ENCODE measurements at places on chromosomes 7 and 10.
A peak's percentile ranks its signal among the peaks of the same experiment; 100 is the strongest.

- no peak for DNase-seq
Observed at GRCh38 chr7:35556515-35557471, 138.1 kb downstream of the HERPUD2 start.

DNA sequence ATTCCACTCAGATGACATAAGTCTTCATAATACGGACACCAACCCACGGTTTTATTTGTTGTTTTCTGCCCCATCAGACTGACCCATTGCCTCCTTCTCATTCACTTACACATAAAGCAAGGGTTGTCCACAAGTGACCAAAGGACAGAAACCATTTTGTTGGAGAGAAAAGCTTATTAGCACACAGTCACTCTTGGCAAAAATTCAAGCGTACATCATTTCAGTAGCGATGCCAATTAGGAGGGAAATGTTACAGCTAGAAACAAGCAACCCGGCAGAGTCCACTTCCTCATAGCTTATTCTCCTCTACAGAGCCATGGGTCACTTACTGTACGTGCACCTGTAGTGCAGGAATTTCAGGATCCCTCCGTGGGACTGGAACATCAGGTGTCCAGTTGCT is 23.0 kb downstream of the ABLIM1 start:
- no peak for DNase-seq

- DNase-seq = no peak
Observed at GRCh38 chr7:125568799-125569198, 639.2 kb upstream of the POT1 start.

GRCh38 chr7:158073845-158074840 is 513.5 kb downstream of the PTPRN2 start:
- DNase-seq = no peak

GRCh38 chr7:101996131-101996691 is 178.8 kb downstream of the CUX1 start:
- no peak for DNase-seq

- no peak for DNase-seq
Observed at GRCh38 chr7:158666401-158666800, 38.2 kb downstream of the NCAPG2 start.

DNA sequence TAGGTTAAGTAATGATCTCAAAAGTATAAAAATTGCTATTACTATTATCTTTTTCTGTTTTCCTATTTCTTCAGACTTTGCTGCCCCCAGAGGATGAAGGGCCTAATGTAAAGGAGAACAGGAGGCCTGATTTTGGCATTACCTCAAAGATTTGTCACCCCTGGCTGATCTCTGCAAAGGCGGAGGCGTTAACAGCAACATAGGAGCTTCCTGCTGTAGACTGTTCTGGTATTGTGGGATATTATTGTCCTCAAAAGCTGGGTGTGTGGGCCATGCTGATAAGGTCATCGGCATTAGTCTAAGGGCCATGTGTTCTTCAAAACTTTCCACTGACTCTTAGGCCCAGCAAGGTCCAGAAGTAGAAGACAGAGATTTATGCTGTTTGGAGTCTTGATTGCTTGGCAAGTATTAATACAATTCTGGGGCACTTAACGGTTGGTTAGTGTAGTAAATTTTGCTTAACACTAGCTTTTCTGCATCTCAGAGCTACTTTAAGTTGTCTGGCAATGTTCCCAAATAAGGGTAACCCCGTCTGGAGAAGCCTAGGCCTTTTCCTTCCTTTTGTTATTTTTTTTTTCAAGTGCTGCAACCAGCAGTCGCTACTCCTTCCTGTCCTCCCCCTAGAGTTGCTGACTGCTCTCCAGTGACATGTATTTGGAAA is 14.0 kb upstream of the ENTPD1 start:
- peak; percentile 35 for DNase-seq

DNA sequence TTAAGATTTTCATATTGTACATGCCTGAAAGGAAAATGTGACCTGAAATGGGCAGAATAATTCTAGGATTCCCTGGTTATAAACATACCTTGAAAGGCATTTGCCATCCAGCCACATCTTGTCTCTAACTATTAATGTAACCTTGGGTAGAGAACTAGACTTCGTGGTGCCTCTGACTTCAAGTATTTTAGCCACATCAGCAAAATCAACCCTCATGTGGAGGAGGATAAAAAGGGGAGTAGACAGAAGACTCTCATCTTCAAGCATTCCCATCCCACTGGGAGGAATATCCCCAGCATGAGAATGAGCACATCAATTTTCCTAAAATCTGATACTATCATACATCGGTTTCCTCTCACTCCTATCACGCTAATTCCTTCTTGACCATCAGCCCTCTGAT is 164.7 kb upstream of the NOBOX start:
- DNase-seq = no peak

DNA sequence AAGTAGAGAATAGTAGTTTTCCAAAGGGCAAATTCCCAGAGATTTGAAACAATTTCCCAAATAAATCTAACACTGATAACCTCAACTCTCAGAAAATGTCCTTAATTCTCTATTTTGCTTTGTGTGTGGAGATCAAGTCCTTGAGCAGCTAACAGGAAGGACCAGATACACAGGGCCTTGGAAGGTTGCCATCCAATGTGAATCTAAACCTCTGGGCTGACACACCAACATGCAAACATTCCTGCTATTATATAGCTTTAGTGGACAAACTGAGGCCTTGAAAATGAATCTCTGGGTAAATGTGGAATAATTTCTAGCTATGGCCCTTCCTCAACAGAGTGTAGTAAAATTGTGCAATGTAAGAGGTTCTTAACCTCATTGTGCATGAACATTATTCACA is 44.1 kb upstream of the PARD3 start:
- DNase-seq = peak; percentile 26

DNA sequence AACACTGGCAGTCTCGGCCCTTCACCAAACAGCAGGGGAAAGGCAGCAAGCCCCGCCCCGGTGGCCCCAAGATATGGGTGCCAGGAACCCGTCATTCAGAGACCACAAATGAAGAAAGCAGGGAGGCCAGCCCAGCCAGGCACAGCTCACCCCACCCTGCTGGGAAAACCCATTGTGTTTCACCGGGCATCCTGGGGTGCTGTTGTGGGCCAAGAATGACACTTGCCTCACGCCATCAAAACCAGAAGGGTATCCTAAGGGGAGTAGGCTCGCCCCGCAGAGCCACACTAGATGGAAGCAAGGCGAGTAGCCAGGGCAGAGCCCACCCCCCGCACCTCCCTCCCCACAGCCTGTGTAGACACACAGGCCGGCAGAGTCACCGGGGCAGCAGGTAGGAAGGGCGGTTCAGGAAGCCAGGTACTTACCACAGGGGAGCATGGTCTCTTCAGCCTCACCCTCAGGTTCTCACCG is 72.5 kb upstream of the KCNMA1 start:
- no peak for DNase-seq

DNA sequence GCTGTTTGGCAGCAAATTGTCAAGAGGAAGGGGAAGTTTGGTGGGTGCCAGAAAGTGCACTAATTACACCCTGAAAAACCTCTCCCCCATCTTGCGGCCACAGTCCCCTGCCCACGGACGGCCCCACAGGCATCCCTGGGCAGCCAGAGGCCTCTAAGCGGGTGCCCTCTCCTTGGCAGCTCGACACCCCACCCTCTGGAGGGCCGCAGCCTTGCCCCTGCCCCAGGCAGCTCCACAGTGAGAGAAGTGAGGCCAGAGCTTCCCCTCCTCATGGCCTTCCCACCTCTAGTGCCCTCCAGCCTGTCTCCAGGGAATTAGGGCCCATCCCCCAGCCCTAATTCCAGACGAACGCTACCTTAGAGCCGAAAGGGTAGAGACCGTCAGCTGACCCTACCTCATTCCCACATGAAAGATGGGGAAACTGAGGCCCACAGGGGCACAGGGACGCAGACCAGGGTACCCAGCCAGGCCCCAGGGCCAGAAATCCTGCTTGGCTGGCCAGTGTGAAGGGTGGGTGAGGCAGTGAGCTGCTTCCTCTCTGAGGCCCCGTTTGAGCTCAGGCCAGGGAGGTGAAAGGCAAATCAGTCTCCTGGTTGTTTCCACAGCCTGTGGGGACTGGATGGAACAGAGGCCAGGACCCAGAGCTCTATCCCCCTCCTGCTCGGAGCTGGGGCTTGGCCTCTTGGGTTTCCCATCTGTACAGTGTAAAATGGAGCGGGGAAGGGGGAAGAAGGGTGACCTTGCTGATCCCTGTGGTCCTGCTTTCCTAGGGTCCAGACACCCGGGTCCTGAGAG is 10.0 kb downstream of the ZCCHC24 start:
- DNase-seq = peak; percentile 28

Measured in IMR-90 (cell line).